ENCODE measurements at places on chromosomes 7 and 10.

GRCh38 chr10:100535338-100535714 is 417 bp upstream of the HIF1AN start:
- DNase-seq: no peak

DNA sequence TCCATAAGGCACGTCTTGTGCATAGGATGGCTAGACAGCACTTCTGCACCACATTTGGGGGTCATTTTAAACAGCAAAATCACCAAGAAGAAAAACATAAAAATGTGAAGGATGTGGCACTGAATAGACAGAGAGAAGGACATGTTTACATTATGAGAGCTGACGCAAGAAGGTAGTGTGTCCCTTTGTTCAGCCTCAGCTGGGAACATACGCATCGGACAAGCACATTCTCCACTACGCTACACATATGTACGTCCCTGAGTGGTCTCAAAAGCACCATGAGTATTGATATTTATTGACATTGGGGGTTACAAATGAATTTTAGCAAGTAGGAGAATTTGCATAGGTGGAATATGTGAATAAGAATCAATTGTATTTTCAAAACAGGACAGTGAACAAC is 20.2 kb downstream of the DDC start:
- DNase-seq: no peak

GRCh38 chr7:44307301-44307900 is 18.0 kb downstream of the CAMK2B start:
- DNase-seq: no peak

DNA sequence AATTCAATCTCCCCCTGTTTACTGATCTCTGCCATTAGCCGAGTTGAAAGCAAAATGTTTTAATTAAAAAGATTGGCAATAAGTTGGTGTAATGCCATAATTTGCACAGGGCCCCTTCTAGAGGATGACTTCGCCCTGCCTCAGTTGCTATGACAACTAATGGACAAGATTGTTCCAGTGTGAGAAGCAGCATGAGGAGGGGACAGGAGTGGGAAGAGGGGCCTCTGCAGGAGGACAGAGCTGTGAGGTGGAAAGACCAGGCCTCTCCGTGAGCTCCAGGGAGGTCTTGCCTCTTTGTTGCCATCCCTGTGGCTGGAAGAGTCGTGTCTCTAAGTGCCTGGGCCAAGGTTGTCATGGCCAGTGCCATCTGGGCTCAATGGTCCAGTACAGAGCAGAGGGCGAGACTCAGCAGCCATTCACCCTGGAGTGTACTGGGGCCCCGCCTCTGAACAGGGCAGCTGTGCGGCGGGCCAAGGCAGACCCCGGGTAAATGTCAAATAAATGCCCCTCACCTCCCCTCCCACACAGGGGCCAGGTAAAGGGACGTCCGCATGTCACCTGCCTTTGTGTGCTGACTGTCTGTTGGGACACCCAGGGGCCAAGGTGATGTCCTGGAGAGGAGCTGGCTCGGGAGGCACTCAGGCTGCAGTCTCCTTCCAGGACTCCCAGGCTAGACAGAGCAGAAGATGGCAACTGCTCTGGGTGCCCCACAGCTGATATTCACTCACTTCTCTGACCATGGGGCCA is 97.0 kb upstream of the RET start:
- no peak for DNase-seq

DNA sequence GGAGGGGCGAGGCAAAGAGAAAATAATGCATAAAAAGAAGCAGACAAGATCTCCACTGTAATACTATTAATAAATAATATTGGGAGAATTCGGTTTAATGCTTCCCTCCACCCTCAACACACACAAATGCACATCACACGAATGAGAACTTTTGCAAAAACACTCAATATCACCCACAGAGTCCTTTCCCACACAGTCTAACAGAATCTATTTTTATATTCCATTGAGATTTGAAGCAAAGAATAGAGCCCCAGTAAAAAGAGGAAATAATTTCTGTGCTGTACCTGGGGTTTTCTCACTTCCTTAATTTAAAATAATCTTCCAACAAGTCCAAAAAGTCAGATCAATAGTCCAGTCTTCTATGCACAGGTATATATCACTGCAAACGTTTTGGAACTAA is 17.0 kb downstream of the PIK3AP1 start:
- no peak for DNase-seq

GRCh38 chr10:29204070-29204800 is 84.6 kb upstream of the LYZL1 start:
- DNase-seq: no peak

DNA sequence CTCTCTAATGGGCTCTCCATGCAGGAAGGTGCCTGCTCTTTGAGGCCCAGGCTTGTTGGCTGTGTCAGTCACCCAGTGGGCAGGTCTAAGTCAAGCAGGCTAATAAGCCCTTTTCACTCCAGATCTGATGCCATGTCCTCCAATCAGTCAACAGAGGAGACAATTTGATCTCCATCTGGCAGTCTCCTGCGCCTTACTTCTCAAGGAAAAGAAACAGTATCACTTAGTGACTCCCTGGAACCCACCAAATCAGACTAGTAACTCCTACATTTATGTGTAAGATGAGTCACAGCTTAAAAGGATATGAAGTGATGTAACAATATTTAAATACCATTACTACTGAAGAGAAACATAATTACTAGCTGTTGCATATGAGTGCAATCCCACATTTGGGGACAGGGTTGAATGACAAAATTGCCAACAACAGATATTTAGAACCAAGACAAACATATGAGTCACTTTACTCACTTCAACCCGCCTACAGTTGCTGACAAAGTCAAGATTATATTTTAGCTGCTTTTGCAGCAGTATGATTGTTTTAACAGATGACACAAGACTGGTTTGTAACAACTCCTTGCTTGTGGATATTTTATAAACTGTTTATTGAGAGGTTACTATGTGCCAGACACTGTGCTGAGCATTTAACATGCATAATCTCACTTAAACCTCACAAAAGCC is 72.1 kb downstream of the USP6NL start:
- DNase-seq: no peak

DNA sequence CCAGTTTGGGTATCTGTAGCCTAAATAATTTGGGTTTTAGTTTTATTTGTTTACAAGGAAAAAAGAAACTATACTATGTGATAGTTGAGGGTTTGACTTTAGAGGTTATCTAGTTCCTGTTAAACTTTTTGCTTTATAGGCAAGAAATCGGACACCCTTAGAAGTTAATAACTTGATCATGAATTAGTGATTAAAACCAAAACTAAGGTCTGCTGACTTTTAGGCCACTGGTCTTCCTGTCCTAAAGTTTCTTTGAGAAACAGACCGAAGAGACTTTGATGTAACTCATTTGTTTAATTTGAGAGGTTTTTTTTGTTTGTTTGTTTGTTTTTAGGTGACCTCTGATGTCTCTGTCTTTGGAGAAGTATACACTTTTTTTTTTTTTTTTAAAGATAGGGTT is 59.7 kb downstream of the PHTF2 start:
- no peak for DNase-seq

- DNase-seq: no peak
Observed at GRCh38 chr10:85537561-85537960, 829.0 kb downstream of the GRID1 start.

- DNase-seq: no peak
Observed at GRCh38 chr7:22193450-22193983, 163.4 kb downstream of the RAPGEF5 start.

- DNase-seq: no peak
Observed at GRCh38 chr10:128744092-128744491, 617.9 kb upstream of the MKI67 start.

DNA sequence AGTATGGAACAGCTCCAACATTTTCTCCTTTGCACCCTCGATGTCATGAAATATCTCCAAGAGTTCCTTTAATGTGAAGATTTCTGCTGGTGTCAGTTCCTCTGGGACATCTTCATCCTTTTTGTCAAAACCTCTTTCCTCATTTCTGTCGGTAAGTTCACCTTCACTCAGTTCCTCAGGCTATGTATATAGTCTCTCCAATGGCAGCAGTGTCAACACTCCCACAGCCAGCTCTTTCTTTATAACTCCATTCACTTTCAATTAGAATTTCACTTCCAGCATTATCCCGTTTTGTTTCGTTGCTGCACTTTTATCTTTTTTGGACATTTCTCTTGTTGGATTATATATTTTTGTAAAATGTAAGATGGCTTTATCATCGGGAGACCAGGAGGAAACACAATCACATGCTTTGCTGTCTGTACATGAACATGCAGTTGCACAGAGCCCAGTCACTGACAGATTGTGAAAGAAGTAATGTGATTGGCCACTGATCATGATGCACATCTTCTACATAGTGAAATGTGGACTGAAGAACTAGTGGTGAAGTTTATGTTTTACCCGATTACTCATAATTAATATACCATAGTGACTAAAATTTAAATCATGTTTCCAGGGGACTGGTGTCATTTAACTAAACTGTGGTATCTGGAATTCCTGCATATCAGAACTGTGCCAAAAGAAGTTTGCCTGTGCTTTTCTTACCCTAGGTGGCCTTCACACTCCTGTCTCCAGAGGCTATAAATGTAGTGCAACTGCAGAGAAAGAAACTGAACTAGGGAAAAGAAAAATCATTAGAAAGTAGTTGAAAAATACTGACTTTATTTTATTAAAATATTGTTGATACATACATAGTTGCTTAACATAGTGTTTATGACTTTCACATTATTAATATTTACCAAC is 289.6 kb downstream of the PPP1R3A start:
- DNase-seq: no peak

- DNase-seq: no peak
Observed at GRCh38 chr7:29138588-29138987, 7.7 kb downstream of the CPVL start.

- no peak for DNase-seq
Observed at GRCh38 chr7:33720139-33720538, 185.2 kb upstream of the BMPER start.

GRCh38 chr7:18004372-18004771 is 23.3 kb downstream of the PRPS1L1 start:
- no peak for DNase-seq

DNA sequence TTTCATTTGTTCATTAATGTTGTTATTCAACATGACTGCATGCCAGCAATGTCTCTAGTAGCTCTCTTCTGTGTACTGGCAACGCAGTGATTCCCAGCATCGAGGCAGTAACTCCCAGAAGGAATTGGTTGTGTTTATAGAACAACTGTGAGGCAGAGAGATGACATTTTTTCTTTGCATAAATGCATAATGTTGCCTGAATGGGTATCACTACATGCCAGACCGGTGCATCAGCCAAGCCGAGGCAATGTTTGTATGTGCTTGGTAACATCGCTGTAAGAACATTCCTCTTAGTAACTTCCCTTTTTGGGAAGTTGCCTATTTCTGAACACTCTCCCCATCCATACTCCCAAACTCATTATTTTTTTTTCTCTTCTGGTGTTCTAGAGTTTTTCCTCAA is 182.9 kb downstream of the HTR7 start:
- DNase-seq: no peak

- DNase-seq: no peak
Observed at GRCh38 chr7:90574146-90574819, 21.8 kb upstream of the CDK14 start.

- DNase-seq: no peak
Observed at GRCh38 chr10:89440226-89441009, 26.1 kb downstream of the IFIT5 start.

- no peak for DNase-seq
Observed at GRCh38 chr10:122336332-122336731, 38.2 kb upstream of the PLEKHA1 start.

- no peak for DNase-seq
Observed at GRCh38 chr7:1945558-1945957, 275.5 kb downstream of the ELFN1 start.

- no peak for DNase-seq
Observed at GRCh38 chr7:87414794-87415188, 60.7 kb downstream of the ABCB4 start.

DNA sequence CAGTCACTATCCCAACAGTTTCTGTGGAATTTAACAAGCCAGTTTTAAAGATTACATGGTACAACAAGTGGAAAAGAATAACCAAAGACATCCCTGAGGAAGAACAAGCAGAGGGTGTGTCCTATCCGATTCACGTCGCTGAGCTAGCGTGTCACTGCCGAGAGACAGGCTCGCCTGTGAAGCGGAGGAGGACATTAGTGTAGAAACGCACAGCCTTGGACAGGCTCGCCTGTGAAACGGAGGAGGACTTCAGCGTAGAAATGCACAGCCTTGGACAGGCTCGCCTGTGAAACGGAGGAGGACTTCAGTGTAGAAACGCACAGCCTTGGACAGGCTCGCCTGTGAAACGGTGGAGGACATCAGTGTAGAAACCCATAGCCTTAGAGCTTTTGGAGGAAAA is 52.7 kb upstream of the INPP5A start:
- no peak for DNase-seq

- DNase-seq: no peak
Observed at GRCh38 chr7:28749638-28750037, 208.5 kb downstream of the TRIL start.

DNA sequence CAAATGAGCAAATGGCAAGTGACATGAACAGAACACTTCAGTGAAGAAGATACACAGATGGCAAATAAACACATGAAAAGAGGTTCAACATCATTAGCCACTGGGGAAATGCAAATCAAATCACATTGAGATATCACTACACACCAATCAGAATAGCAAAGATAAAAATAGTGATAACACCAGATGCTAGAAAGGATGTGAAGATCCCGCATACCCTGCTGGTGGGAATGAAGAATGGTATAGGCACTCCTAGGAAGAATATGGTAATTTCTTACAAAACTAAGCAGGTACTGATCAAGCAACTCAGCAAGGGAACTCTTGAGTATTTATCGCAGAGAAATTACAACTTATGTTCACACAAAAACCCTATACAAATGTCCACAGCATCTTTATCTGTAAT is 11.2 kb downstream of the LAMB4 start:
- no peak for DNase-seq

GRCh38 chr7:34751725-34752643 is 94.0 kb downstream of the NPSR1 start:
- DNase-seq: no peak

GRCh38 chr7:13945670-13946069 is 43.8 kb downstream of the ETV1 start:
- DNase-seq: no peak

- no peak for DNase-seq
Observed at GRCh38 chr10:8056871-8057331, 2.4 kb downstream of the GATA3 start.

GRCh38 chr7:128963327-128963757 is 25.6 kb downstream of the IRF5 start:
- DNase-seq: no peak

DNA sequence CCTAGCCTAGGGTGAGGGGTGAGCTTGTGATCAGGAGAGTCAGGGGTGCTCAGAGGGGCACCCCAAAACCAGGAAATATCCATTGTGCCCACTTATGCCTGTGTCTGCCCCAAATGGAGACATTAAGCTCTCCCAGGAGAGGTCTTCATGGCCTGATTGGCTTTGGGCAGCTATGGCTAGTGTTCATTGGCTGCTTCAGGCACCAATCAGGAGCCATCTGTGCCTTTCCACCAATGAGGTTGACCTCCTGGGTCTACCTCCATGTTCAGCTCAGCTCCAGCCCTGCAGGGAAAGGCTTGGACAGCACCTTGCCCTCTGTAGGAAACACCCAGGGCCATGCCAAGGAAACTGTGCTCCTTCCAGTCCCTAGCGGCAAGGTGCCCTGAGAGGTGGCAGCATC is 23.9 kb upstream of the HSPB1 start:
- DNase-seq: no peak
